ENCODE measurements at places on chromosomes 3 and 15.
A peak's percentile ranks its signal among the peaks of the same experiment; 100 is the strongest.

DNA sequence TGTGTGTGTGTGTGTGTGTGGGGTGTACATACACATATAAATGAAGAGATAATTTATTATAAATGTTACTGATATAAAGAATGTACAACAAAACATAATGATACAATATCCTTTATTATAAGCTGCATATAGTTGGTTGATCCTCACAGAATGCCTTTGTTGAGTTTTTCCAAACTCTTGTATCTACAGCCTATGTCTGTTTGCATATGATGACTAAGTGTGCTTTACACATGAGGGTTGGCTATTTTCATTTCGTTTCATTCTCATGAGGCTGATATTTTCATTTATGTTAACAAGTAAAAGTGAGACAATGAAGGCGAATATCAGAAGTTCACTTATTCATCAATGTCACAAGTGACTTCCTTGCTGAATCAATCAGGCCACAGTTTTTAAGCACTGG is 45.1 kb downstream of the TM2D3 start:
- no peak for DNase-seq

GRCh38 chr3:67870477-67870876 is 216.1 kb upstream of the SUCLG2 start:
- DNase-seq, result no peak

DNA sequence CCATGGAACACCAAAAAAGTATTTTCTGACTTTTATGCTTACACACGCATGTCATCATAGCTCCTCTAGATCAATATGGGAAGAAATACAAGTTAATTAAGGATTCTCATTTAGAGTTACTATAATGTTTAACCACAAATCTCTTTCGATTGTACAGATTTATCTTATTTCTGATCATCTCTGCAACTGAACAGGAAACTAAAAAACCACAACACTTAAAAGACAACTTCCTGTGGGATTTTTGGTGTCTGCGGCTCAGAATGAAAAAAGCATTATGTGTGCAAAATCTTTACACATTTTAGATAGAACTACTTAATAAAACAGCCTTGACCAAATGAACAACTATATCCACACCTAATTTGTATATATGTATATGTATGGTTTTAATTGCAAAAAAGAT is 3.0 kb upstream of the TJP1 start:
- no peak for DNase-seq

GRCh38 chr3:23895181-23895580 is 21.6 kb downstream of the NKIRAS1 start:
- no peak for DNase-seq

DNA sequence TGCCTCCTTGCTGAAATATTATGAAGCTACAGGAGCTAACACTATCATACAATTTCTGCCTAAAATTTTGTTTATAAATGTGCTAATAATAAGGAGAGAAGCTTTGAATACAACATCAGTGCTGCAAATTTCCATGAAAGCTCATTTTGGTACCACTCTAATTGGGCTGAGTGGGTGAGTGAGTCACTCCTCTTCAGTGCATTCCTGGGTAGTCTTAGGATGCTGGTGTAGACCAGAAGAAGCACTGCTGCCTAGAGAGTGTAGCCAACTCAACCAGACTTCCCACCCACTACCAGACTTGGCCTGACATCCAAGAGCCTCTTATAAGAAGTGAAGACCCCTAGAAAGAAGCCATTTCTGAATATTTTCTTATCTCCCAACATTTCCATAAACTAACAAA is 32.5 kb upstream of the CCDC54 start:
- no peak for DNase-seq

- DNase-seq, result peak; percentile 83
These were observed 653 bp upstream of the WDR6 start for GRCh38 chr3:49006408-49007067.

DNA sequence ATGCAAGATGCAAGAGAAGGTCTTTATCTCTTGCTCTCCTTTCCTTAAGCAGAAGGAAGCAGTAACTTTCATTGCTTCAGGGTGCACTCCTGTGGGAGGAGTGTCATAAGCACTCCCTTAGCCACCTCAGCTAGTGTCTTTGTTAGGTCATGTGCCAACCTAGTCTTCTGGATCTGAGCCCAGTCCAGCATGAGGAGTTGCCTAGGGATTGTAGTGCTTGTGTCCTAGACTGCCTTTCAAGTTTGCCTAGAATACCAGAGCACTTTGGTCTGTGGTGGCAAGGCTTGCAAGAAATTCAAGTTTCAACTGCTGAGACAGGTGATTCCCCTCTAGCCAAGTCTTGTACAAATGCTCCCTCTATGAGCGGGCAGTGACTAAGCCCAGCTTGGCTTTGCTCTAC is 633.6 kb downstream of the ZNF385D start:
- DNase-seq, result no peak

DNA sequence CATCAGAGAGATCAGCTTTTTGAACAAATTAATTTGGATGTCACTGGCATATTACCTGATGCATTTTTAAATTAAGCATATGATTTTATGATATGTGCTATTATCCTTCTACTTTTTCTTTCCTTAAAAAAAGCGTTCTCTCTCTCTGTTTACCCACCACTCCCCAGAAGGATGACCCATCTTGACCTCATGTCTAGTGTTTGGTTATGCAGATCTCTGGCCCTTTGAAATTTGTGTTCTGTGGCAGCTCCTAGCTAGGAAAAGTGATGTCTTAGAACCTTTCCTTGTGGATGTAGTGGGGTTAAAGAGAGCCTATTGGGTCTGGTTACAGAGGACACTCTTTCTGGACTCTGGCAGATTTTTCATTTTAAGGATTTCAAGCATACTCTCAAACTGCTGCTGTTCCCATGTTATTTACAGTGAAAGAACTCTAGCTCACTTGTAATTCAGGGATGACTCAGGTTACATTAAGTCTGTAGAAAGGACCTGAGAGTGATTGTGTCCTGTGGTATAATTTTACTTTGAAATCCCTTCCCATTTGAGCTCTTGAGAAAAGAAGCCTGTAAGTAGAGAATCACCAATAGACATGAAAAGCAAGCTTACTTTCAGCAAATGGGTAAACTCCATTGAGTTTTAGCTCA is 23.8 kb downstream of the ARHGEF26 start:
- DNase-seq, result no peak

DNA sequence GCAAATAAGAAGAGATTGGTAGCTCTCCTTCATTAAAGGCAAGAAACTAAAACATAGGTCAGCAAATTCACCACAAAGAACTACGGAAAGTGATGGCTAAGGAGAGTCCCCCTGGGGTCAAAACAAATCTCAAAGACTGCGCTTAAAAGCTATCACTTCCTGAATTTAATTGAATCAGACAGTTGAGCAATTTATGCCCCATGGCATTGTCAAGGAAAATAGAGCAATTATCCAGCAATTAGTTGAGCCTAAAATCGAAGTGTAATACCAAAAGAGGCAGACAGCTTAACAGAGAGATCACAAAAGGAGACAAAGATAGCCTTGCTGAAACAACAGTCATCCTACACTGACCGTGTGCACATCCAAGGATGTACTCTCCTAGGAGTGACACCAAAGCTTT is 74.4 kb upstream of the SCN10A start:
- no peak for DNase-seq

DNA sequence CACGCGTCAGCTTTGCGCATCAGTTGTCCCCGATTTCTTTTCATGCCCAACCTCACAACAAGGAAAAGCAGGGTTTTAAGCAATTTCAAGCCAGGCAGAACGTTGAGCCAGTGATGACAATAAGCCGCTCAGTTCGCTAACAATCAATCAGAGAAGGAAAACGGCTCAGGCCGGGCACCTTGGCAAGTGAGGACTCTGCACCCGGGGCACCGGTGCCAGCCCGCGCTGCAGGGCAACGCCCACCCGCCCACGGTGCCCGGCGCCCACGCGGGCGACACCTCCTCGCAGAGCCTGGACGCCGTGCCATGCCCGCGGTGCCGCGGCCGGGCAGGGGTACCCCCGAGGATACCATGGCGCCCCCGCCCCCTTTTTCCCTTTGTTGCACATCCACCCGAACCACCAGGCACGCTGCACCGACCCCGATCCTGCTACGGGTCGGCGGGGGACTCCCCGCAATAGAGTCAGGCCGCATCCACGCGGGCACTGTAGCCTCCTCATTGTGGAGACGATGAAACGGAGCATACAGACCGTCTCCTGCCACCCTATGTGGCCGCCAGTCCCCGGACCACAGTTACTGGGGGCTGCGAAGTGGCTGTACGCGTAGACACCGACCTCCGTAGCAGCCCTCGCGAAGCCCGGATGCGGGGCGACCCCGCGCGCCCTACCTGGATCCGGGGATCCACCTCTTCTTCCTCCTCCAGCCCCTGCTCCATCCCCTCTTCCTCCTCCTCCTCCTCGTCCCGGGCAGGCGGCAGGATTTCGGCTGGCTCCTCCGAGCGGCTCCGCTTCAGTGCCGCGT is 581 bp downstream of the SH3BP5 start:
- DNase-seq, result peak; percentile 53

- no peak for DNase-seq
These were observed 15.0 kb downstream of the TCF12 start for GRCh38 chr15:56933410-56933809.

- DNase-seq, result peak; percentile 79
These were observed 72.4 kb downstream of the BFSP2 start for GRCh38 chr3:133472242-133472641.

- no peak for DNase-seq
These were observed 1.1 kb upstream of the ZNF639 start for GRCh38 chr3:179321668-179322285.

DNA sequence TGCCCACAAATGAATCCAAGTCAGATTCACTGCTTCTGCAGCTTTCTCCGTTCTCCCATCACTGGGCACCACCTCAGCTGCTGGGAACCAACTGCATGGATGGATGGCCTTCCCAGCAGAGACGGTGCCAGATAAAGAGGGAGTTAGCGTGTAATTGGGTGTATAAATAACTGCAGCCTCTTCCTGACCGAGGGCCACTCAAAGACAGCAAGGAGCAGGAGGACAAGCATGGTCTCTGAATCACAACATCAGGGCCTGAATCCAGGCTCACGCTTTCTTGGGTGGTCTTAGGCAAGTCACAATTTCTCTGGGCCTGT is 31.7 kb downstream of the TSPAN3 start:
- DNase-seq, result no peak

DNA sequence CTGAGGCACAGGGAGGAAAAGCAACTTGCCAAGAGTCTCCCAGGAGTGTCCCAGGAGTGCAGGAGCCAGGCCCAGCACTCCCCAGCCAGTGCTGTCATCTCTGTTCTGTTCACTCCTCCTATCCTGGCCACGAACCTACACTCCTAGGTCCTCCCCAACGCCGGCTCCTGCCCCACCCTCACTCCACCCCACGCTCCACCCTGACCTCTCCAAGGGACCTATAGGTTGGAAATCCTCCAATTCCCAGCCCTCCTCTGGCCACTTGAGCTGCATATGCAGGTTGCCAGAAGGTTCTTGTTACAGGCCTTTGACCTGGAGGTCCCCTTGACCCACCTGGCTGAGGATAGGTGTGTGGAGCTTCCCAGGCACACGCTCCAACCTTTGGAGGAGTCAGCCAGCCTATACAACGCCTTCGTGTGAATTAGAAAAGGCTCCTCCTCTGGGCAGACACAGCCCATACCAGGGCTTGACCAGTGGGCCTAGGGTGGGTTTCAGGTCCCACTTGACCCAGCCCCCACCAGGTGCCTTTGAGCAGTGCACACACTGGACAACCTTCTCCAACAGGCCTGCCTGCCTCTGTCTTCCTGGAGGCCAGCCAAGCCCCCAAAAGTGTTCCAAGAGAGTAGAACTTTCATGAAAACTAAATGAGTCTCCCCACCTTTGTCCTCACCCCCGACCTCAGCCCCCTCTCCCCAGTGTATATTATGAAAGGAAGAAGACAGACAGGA is 167.2 kb upstream of the TLE3 start:
- no peak for DNase-seq

DNA sequence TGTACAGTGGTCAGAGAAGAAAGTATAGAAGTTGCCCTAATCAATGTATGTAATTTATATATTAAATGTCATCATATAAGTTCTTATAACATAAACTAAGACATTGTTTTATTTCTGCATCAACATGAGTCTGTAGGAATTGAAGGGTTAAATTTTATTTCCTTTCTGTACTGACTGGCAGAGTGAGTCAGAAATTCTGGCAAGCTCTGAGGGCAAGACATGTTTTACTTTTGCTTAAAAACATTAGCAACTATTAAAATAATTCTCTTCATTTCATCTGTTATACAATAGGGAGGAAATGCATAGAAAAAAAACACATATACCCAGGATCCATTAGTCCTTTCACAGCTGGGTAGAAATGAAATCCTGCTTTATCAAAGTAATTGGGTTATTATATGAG is 171.4 kb upstream of the ALCAM start:
- DNase-seq, result no peak

DNA sequence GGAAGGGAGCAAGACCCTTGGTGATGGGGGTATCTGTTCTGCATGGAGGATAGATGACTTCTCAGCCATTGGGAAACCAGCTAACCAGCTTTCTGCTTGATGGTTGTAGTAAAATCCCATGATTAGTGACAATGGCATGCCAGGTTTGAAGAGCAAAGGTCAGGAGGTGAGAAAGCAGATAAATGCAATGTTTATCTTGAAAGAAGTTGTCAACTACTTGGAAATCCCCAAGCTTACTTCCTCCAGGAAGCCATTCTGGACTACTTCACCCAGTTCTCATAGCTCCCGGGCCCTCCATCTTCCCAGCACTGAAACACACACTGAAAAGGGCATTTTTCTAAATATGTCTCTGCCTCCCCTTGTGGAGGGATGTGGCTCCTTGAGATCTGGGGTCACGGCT is 51.3 kb downstream of the SMAD3 start:
- no peak for DNase-seq

- no peak for DNase-seq
These were observed 178.5 kb upstream of the ZBTB20 start for GRCh38 chr3:115325539-115325938.

- no peak for DNase-seq
These were observed 555.6 kb upstream of the RGMA start for GRCh38 chr15:93644595-93644994.

DNA sequence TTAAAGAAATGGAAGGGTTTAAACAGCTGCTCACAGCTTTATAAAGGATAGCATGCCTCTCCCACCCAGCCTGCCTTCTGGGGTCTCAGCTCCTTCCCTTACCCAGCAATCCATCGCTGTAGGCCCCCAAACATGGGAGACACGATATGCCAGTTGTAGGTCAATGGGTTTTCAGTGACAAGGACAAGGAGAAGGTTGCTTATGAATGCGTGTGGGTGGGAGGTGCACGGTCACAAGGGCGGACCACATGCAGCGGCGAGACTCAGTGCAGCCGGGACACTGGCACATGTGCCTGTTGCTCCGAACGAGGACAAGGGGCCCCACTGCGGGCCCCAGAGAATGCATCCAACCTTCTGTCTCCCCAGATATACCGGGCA is 67.0 kb downstream of the MGLL start:
- no peak for DNase-seq

DNA sequence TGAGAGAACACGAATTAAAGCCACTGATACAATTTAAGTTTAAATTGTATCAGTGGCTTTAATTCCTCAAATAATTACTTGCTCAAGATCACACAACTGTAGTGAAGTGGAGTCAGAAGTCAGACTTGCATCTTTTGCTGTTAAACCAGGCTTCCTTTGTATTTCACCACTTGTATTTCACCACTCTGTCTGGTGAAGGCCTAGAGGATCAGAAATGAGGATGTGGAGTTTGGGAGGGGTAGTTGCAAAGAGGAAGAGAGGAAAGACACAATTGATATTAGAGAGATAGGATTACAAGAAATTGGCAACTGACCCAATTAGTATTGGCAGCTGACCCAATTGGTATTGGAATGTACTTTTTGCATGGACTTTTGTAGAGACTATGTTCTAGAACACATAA is 288.1 kb upstream of the GPR149 start:
- no peak for DNase-seq

GRCh38 chr3:46690798-46691197 is 2.7 kb downstream of the ALS2CL start:
- DNase-seq, result peak; percentile 87

GRCh38 chr15:69595009-69595791 is 142.6 kb downstream of the RPLP1 start:
- DNase-seq, result peak; percentile 89
